ENCODE measurements at places on chromosomes 4 and X.

GRCh38 chrX:132677233-132677716, 188.4 kb upstream of the MBNL3 start:
- no peak for DNase-seq

- no peak for DNase-seq
These were observed 138.3 kb downstream of the PDE5A start for GRCh38 chr4:119490335-119490734.

- no peak for DNase-seq
These were observed 235.1 kb downstream of the PPARGC1A start for GRCh38 chr4:23654791-23655190.

- no peak for DNase-seq
These were observed 10.8 kb upstream of the PITX2 start for GRCh38 chr4:110633358-110634341.

- DNase-seq: no peak
These were observed 79.5 kb downstream of the SPRY1 start for GRCh38 chr4:123476089-123476488.

- DNase-seq: no peak
These were observed 60.8 kb upstream of the FMR1 start for GRCh38 chrX:147850875-147851274.

GRCh38 chr4:168524897-168525296, 28.0 kb downstream of the PALLD start:
- no peak for DNase-seq
